SIG-M5 (cell line): ENCODE measurements at places on chromosomes 1 and 21.

DNA sequence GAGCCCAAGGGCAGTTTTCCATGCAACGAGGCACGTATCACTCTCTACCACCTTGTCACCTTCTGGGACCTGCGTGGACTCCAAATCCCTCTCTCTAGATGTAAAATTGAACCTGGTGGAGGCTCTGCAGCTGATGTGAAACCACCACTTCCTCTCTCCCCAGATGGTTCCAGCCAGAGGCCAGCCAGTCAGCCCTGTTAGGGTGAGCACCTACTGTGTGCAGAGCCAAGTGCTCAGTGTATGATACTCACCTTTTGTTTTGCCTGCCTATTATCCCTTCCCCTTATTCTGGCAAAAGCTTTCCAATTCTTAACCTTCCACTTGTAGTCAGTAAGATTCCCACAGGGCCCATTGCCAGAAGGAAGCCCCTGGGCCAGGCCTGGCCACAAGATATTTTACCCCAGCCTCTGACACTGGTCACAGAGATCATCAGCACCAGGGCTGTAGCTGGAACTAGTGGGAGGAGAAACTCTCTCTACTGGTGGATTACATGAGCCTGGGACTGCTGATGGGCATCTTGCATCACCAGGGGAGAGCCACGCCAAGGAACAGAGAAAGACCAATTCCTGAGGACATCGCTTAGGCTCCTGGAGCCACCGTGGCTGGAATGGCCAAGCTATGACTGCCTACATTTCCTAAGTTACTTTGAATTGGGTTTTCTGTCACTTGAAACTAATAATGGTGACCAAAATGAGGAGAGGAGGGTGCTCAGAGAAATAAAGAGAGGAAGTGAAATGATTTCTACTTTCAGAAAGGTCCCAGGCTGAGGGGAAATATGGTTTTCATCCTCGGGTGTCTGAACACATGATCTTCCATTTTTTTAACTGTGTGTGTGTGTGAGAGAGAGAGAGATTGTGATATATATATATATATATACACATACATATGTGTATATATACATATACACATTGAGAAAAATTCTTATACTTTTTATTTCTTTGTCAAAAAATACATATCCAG is 26.6 kb upstream of the RD3 start:
- no peak for DNase-seq

DNA sequence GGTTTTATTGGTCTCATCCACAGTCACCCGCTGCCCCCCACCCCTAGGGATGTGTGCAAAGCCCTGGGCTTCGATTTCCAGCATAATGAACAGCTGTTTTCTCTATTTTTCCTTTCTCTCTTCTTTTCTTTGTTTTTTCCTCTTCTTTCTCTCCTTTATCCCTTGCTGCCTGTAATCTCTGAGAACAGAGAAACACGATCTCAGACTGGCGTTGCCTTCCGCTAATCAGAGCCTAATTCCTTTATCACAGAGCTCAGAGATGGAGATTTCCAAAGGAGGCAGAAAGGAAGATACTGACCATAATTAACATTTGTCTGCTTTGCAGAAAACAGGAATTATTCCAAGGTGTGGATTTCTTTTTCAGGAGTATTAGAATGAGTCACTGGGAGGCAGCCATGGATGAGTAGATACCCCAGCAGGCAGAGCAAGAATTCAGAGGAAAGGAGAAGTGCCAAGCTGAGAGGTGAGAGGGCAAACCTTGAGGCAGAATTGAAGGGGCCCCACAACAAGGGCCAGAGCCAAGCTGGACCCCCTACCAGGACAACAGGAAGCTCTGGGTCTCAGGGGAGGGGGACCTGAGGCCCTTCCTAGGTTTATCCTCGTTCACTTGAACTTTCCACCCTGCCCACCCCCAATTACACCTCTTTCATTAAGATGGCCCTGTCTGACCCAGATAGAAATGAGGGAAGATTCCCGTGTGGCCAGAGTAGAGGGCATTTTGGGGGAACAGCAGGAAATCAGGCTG is 33.3 kb downstream of the MATN1 start:
- no peak for DNase-seq

GRCh38 chr1:235290740-235291502 is 37.1 kb downstream of the ARID4B start:
- no peak for DNase-seq

DNA sequence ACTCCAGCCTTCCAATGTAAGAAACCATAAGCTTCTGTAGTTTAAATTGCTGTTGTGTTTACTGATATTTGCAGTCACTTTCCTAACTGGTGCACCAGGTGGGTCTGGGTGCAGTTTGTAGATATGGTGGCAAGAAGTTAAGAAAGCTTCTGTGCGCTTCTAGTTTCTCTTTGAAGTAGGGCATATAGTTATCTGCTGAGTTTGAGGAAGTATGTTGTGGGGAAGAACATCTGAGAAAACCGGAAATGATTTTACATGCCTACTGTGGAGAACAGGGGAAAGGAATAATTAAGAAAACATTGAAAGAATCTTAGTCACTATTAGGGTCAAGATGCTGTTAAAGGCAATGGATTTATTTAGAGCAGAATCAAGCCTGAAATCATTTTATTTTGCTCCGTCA is 14.9 kb upstream of the SLC44A5 start:
- DNase-seq: no peak

DNA sequence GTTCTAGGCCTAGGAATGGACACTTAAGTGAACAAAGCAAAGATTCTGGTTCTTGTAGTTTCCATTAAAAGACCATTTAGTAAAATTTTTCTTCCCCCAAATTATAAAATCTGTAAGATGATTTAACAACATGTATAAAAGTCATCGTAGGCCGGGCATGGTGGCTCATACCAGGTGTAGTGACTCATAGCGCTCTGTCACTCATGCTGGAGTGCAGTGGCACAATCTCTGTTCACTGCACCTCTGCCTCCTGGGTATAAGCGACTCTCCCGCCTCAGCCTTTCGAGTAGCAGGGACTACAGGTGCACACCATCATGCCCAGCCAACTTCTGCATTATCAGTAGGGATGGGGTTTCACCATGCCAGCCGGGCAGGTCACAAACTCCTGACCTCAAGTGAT is 9.1 kb downstream of the ASPM start:
- DNase-seq: no peak

DNA sequence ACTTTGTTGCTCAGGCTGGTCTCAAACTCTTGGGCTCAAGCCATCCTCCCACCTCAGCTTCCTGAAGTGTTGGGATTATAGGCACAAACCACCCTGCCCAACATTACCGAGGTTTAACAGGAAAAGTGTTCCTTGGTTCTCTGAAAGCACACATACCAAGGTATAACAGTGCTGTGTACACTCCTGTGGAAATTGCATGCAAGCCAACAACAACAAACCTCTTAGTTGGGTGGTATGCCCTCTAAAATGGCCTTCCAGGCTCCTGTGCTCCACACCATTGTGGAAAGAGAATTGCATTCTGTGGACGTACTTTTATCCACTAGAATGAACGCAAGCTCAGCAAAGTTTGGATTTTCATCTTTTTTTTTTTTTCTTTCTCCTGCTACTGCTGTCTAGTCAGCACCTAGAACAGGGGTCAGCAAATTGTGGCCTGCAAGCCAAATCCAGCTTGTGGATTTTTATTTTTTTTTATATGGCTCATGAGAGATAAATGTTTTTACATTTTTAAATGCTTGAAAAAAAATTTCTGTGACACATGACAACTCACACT is 192.2 kb upstream of the TNR start:
- no peak for DNase-seq

- no peak for DNase-seq
Measured at GRCh38 chr1:44464361-44464760, 59.3 kb downstream of the RNF220 start.

- no peak for DNase-seq
Measured at GRCh38 chr21:39484711-39485276, 33.0 kb downstream of the SH3BGR start.

DNA sequence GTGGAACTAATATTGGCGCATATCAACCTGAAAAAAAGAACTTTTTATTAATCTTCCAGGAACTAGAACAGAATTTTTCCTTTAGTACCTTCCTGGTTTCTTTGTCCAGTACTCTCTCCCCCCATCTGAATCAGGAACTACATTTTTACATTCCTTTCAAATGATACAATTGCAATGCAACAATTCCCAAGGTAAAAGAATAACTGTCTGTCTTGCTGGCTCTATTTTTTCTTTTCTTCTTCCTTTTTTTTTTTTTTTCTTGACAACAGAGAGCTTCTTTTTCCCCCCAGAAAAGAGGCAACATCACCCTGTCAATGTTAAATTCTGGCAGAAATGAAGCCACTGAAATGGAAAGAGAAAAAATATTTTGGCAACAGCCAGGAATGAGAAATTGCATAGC is 4.5 kb upstream of the CD101 start:
- DNase-seq: no peak

DNA sequence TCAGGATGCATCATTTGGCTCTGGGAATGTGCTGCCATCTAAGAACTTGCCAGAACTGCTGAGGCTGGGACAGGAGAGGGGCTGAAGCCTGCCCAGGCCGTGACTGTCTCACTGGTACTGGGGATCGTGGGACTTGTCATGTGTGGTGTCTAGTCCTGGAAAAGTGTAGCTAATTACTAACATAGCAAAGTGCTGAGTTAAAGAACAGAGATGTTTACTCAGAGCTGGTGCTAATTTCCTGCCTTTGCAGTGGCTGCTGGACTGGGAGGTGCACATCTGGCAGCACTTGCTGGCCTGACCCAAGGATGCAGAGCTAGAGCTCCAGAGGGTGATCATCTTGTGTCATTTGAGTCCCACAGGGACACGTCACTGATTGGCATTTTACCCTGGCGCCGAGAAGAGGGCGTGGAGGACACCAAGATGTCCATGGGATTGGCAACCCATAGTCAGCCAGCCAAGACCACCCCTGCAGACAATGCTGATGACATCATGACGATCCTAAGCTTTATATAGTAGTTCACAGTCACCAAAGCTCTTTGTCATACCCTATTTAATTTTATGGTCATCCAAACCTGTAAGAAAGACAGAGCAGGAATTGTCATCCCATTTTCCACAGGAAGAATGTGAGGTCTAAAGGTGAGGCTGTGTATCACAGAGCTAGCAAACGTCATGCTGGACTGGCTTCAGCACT is 110.1 kb upstream of the SLC44A3 start:
- DNase-seq: no peak

DNA sequence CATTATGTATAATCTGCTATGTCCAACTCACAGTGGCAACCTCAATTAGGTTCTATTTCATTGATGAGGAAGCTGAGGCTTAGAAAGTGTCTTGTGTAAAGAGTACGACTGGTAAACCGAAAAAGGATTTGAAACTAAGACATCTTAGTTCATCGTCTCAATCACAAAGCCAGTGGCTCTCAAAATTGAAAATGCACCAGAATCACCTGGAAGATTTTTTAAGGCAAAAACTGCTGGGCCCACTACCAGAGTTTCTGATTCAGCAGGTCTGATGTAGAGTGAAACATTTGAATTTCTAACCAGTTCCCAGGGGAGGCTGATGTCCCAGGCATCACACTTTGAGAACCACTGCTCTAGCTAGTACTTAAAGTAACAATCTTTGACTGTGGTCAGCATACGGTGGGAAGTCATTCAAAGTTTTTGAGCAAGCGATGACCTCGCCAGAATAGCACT is 5.2 kb upstream of the LRRC53 start:
- DNase-seq: no peak

GRCh38 chr1:180228648-180229482 is 1.2 kb upstream of the LHX4 start:
- DNase-seq: no peak

- no peak for DNase-seq
Measured at GRCh38 chr21:46325073-46325912, 1.3 kb downstream of the PCNT start.

GRCh38 chr1:214441119-214441518 is 110.3 kb downstream of the PTPN14 start:
- no peak for DNase-seq
